ENCODE measurements at places on chromosomes 4 and X.
A peak's percentile ranks its signal among the peaks of the same experiment; 100 is the strongest.

GRCh38 chr4:52038103-52038912 lies at the start of gene SGCB:
Gene SGCB (minus strand): TSS chr4:52038299. CDS start chr4:52038259, 40 bp downstream.
- DNase-seq, result peak; percentile 23

DNA sequence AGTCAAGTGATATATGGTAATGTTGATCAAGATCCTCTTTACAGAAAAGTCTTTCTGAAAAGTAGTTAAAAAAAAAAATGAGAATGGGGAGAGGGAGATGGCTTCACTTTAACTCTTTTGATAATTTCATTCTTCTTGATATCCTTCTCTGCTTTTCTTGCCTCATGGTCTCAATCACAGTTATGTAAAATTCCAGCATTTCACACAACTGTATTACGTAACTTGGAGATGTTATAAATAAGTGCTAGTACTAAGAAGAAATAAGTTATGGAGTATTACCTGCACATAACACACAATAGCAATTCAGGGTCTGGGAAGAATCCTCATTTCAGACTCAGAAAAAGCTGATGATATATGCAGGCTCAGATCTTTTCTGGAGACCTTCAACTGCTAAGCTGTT lies 22.0 kb downstream of the RUFY3 start:
- no peak for DNase-seq

- no peak for DNase-seq
These were observed 26.3 kb upstream of the PPP2R2C start for GRCh38 chr4:6498511-6499237.

DNA sequence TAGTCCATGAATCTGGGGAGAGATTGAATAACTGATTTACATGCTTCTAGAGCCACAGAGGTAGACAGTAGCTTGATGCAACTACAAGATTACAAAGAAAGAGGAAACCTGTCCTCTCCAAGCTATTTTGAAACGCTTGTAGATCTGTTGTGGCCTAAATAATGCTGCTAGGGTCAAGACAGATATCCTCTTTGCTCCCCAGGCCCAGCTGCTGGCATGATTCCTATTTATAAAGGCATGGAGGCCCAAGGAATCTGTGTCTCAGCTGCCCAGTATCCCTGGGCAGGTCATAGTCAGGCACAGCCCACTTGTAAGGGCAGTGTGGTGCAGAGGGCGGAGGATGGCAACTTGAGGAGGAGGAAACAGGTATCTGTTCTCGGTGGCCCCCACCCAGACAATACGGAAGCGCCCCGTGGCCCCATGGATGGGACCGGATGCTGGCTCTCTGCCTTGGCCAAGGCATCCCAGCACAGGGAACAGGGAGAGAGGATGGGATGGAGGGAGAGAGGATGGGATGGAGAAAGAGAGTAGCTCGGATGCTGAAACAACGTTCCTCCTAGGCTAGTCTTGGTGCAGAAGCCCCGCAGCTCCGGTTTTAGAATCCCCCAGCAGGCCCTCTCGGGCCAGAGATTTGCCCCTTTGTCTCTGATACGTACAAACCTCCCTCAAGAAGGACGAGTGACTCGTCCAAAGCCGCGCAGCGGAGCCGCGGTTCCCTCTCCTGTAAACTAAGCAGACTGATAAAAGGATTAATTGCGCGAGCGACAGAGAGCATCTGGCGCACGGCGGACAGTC lies 767 bp upstream of the SMIM20 start:
- no peak for DNase-seq

GRCh38 chrX:39850630-39851152 lies 247.1 kb downstream of the BCOR start:
- no peak for DNase-seq

DNA sequence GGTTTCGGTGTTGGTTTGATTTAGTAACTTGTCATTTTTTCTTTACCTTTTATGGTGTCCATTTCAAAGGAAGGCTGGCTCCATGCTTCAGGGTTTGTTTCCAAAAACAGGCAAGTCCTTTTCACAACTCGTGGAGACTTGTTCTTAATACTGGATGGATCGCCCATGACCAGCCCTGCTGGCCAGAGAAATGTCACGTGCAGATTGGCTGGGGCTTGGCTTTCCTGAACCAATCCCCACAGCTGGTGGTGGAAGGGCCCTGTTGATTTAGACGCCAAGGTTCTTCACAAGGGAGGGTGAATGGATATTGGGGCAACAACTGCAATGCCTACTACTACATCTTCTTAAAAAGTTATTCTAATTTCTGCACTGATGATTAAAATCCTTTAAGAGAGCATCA lies 92.6 kb downstream of the SHROOM3 start:
- no peak for DNase-seq

GRCh38 chr4:119559044-119559647 lies 69.5 kb downstream of the PDE5A start:
- peak; percentile 52 for DNase-seq

DNA sequence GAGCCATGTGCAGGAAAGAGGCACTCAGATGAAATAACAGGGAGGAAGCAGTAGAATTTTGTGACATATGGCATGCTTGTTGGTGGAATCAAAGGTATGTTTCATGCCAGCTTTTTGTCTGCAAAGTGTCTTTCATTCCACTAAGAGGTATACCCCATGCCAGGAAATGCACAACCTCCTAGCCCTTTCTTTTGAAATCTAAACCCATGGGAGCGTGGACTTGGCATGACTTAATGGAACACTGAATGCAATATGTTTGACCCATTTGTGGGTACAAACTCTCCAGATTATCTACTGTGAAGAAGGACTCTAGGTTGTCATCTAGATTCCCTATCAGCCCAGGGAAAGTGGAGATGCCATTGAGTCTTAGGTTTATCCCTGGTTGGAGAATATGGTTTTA lies 338.3 kb upstream of the TEX13C start:
- DNase-seq, result no peak

All from foreskin melanocyte (primary cell).